ENCODE measurements at places on chromosomes 12 and 14. TPM values are rescaled to one million over a fixed set of nuclear protein-coding genes. Genes with fewer than 3 reads are reported as not detected.

ZBTB42 gene
- 5.4 TPM for total RNA-seq

EID3 gene
- total RNA-seq, result 2.7 TPM

KRT6C gene
- not detected for total RNA-seq

TMTC1 gene
- 6.3 TPM for total RNA-seq

DNAAF2 gene
- total RNA-seq, result 7.2 TPM

ABCD2 gene
- not detected for total RNA-seq

CLEC4A gene
- not detected for total RNA-seq

TMEM229B gene
- total RNA-seq, result 1.1 TPM

DHH gene
- 0.25 TPM for total RNA-seq

BDKRB2 gene
- total RNA-seq, result 0.26 TPM

BLOC1S1 gene
- 56.2 TPM for total RNA-seq

PLEKHG7 gene
- total RNA-seq, result not detected

All from dermis microvascular lymphatic vessel endothelial cell (primary cell).